ENCODE measurements at places on chromosomes 5 and 9.

DNA sequence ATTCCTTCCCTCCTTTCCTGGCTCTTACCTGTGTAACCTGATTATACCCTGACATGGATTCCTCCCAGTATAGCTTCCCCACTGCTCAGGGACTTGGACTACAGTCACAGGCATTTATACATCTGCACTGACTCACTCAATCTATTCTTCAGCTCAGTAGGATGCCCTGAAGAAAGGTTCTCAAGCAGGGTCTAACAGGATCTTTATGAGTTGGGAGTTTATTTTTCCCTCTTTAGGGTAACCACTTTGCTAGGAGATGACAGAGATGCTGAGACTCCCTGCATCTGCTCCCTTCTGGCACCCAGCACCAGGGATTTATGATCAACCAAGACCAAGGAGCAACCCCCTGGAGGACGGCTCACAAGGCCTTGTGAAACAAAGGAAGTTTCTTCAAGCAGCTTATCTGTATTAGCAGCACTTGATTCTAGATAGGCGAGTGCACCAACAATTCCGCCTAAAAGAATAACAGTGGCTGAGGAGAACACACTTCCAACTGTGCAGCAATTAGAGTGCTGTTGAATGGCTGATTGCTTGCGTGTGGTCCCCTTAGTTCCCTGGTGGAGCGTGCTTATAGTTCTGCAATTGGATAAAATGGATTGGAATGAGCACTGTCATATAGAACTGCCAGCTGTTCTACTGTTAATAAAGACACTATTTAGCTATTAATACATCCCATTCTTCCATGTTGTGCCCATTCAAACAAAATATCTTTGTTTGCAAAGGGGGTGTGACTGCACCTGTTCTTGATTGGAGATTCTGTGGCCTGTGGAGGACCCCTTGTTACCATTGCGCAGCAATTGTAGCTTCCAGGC is 482.6 kb downstream of the ZNF608 start:
- DNase-seq, result no peak

GRCh38 chr5:103293719-103294118 is 35.2 kb downstream of the MACIR start:
- DNase-seq, result no peak

- no peak for DNase-seq
These were observed 14.4 kb downstream of the FAM169A start for GRCh38 chr5:74851684-74852353.

DNA sequence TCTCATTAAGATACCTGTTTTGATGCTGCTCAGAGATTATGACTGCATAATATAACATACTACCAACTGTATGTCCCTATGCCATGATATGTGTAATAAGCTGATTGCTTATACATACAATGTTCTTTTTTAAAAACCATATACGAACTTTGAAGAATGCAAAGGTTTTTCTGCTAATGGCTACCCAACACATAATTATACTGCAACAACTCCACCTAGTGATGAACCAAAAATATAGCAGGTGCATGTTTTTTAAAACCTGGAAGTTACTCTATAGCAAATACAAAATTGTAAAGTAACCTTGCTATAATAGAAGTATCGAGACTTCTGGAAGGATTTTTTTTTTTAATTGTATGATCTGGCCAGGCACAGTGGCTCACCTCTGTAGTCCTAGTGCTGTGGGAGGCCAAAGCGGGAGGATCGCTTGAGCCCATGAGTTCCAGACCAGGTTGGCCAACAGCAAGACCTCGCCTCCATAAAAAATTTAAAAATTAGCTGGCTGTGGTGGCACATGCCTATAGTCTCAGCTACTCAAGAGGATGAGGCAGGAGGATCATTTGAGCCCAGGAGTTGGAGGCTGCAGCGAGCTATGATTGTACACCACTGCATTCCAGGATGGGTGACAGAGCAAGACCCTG is 49.1 kb downstream of the HOMER1 start:
- DNase-seq, result no peak

DNA sequence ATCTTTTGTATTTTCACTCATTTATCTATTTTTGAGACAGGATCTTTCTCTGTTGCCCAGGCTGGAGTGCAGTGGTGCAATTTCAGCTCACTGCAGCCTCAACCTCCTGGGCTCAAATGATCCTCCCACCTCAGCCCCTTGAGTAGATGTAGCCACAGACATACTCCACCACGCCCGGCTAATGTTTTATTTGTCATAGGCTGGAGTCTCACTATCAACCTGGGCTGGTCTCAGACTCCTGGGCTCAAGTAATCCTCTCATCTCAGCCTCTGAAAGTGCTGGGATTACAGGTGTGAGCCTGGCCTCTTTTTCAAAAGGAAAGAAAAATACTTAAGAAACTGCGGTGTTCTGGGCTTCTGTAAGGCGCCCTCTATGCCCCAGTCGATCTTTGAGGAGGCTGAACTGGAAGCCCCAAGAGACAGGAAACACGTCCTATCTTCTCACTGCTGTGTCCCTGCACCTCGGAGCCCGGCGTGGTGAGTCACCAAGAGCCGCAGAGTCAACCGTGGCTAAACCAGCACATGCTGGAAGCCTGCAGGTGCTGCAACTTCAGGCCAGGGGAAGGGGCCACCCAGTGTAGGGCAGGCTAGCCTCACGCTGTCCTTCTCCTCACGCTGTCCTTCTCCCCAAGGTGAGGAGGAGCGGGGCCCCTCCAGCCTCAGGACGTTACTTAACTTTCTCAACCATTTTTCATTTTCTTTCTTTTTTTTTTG is 15.2 kb upstream of the LHX3 start:
- DNase-seq, result no peak

All from stimulated activated CD8-positive, alpha-beta memory T cell treated with anti-CD3 and anti-CD28 coated beads, Interleukin-7, amount 100 ng/mL, for 1 hour (primary cell).